Renal cortical epithelial cell (primary cell): ENCODE measurements at places on chromosomes 7 and 10. TPM values are rescaled to one million over a fixed set of nuclear protein-coding genes. Genes with fewer than 3 reads are reported as not detected.

- no peak for DNase-seq
Observed at GRCh38 chr7:150926066-150926465, 52.1 kb downstream of the KCNH2 start.

DNA sequence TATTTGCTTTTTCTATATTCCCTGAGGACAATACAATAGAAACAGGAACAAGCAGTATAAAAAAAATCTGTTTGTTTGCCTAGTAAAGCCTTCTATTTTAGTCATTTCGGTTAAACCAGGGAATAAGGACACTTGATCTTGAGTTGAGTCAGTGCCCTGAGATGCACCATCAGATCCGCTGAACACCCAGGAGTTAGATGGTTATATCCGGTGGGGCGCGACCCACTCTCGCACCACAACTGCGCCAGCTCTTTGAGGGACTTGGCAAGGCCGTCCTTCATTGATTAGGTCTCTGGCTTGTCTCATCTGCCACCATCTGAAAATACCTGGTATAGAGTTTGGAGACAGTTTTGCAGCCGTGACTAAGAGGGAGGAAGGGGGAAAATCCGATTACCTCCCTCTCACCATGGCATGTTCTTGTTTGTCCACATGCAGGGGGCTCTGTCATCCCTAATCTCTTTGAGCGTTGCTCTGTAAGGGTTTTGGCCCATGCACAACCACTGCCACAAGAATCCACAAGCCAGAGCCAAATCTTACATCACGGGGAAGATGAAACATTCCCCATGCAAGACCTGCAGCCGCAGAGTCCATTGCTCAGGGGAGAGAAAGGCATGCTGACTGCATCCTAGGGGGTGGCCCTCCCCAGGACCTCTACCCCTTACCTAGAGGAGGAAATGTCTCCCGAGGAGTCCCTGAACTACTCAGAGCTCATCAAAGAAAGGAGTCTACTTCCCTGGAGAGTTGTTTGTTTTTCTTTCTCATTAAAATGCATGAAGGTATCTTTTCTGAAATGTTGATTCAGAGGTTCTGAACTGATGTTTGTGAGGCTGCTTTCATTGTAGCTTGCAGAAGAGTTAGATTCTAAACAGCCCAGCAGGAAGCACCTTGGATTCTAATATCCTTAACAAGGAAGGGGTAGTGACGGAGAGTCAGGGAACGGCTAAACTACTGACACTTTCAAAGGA, 101.6 kb upstream of the FAM171A1 start:
- DNase-seq, result no peak

DNA sequence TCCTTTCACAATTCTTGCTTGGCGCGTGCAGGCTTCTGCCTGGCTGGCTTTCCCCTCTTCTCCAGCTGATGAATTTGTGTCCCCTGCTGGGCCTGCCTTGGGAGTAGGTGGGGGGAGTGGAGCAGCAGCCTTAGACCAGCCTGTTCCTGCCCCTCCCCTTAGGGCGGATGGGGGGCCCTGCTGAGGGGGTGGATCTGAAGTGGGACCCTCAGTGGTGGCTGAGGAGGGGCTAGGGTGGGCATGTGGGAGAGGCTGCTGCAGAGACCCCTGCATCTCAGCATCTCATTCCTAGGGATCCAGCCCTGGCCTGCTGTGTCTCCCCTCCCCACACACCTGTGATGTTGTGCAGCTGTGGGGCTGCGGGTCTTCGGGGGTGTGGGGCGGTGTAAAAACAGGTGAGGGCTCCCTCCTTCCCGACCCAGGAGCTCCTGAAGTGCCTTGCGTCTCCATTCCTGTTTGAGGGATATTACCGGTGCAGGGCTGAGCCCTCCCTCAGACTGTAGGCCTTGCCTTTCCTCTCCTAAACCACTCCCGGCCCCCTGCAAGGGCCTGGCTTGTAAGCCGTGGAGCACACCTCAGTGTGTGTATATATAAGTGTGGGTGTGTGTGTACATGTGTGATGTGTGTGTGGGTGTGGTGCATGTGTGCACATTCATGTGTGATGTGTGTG, 24.7 kb downstream of the ADCYAP1R1 start:
- no peak for DNase-seq

- no peak for DNase-seq
Observed at GRCh38 chr7:44944821-44945220, 34.0 kb downstream of the MYO1G start.

Gene SORCS1
- total RNA-seq, result under 0.01 TPM in 1 of 2 replicates, not detected in the other
